Type B pancreatic cell (in vitro differentiated cells): ENCODE measurements at places on chromosomes 7 and 10. TPM values are rescaled to one million over a fixed set of nuclear protein-coding genes. Genes with fewer than 3 reads are reported as not detected.

GRCh38 chr7:22445140-22445743 is 54.7 kb downstream of the STEAP1B start:
- no peak for DNase-seq
- H3K27ac ChIP-seq: peak overlapping the region; percentile 33
- peaks cover 33% of the 10 kb centered on the region for H3K4me1 ChIP-seq
- no peaks in the 10 kb centered on the region for H3K36me3 ChIP-seq
- H3K27me3 ChIP-seq: no peaks in the 10 kb centered on the region
- no peak overlapping the region for H3K4me3 ChIP-seq

DNA sequence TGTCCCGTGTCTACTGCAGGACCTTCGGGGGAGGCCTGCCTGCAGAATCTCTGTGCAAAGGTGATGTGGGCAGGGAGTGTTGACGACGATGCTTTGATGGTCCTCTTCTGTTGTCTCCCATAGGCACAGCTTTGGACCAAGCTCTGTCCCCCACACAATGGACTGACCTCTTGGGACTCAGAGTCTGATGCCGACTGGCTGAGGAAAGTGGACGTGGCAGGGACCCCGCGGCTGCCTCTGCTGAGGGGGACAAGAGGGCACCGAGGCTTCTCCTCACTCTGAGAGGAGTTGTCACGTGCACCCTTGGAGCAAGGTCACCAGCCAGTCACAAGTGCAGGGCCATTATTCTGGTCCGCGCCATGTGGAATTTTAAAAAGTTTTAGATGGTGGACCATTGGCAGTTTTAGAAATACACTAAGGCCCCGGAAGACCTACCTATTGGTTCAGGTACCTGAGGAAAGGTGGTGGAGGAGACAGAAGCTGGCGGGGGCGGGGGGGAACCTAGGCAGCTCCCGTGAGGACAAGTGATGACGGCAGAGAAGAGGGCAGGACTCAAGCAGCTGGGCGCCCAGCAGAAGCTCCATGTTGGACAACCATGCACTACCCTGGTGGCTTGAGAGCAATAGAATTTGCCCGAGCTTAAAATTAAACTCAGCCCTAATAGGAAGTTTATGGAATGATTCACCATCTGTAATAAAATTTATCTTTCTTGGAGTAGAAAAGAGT is 331.4 kb downstream of the PTPRN2 start:
- no peak overlapping the region for H3K4me3 ChIP-seq
- H3K27me3 ChIP-seq: no peaks in the 10 kb centered on the region
- peaks cover 6% of the 10 kb centered on the region for H3K4me1 ChIP-seq
- peak; percentile 44 for DNase-seq

- H3K4me3 ChIP-seq: no peak overlapping the region
- no peaks in the 10 kb centered on the region for H3K27me3 ChIP-seq
- H3K4me1 ChIP-seq: peaks cover 10% of the 10 kb centered on the region
- H3K27ac ChIP-seq: peak overlapping the region; percentile 5
- no peak for DNase-seq
Observed at GRCh38 chr7:82049442-82049841, 279.6 kb upstream of the HGF start.

DNA sequence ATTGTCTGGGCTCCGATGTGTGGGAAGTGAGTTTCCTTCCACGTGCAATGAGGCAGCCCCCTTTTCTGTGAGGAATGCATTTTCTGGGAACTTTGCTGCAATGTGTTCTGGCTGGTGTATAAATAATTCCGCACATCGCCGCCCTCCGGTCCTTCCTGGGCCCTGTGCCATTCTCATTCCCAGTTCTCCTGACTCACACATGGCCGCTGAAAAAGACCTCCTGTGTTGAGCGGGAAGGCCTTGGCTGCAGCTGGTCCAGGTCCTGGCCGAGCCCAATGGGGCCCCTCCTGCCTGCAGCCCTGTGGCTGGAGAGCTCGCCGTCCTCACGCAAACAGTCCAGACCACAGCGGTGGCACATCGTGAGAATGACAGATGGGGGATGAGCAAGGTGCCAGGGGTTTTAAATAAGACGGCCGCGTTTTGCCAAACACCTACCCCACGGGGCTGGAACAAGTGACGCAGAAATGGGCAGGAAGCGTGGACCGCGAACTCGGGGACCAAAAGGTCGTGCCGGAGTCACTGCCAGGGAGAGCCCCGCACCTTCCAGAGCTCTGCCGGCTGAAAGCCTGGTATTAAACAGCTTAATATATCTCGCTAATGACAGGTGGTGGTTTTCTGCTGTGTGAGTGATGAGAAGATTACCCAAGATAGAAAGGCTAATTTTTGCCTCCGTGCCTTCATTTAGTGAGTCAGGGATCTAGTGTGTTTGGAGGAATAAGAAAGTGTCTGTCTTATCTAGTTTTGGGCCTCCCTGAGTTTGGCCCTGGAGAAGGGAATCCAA is 37.0 kb downstream of the FAM20C start:
- H3K36me3 ChIP-seq: peaks cover 4% of the 10 kb centered on the region
- H3K4me3 ChIP-seq: peak overlapping the region; percentile 18
- DNase-seq: no peak
- no peak overlapping the region for H3K27ac ChIP-seq

GRCh38 chr10:102113956-102114857 is 6.0 kb downstream of the LDB1 start:
- peak overlapping the region; percentile 94 for H3K4me3 ChIP-seq
- no peaks in the 10 kb centered on the region for H3K27me3 ChIP-seq
- peak overlapping the region; percentile 98 for H3K27ac ChIP-seq

GRCh38 chr7:29853072-29853471 is 46.8 kb downstream of the WIPF3 start:
- H3K27ac ChIP-seq: no peak overlapping the region
- H3K36me3 ChIP-seq: no peaks in the 10 kb centered on the region
- H3K4me1 ChIP-seq: peaks cover 20% of the 10 kb centered on the region
- no peak for DNase-seq
- H3K4me3 ChIP-seq: no peak overlapping the region
- no peaks in the 10 kb centered on the region for H3K27me3 ChIP-seq

DNA sequence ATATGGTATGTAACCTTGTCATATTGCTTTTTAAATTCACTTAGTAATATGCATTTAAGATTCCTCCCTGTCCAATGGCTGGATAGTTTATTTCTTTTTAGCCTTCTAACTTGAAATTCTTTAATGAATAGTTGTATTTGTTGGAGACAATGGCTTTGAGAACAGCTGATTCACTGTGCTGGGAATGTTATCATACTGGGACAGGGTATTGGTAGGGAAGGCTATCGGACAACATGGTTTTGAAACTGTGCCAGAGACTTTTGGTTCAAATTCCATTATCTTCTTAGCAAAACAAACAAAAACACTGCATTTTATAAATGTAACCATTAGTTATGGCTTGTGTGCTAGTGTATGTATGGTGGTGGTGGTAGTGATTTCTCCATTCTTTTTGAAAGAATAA is 517.1 kb upstream of the ANKRD30A start:
- H3K27ac ChIP-seq: no peak overlapping the region
- H3K4me3 ChIP-seq: no peak overlapping the region
- no peaks in the 10 kb centered on the region for H3K4me1 ChIP-seq
- DNase-seq: no peak

DNA sequence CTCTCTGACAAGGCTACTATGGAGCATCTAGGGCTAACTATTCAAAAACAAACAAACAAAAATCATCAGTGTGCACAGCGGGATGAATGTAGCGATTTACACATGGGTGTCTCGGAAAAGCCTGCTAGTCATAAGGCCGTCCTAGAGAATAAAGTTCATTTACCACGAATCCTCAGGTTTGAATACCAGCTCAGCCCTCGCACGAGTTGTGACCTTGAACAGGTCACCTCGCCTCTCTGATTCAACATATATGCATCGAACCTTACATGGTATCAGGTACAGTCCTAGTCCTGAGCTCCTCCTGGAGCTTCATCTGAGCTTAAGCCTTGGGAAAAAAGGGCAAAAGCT is 572 bp downstream of the ATP5MF start:
- no peak for DNase-seq
- H3K36me3 ChIP-seq: peaks cover 21% of the 10 kb centered on the region
- H3K4me1 ChIP-seq: peaks cover 20% of the 10 kb centered on the region

DNA sequence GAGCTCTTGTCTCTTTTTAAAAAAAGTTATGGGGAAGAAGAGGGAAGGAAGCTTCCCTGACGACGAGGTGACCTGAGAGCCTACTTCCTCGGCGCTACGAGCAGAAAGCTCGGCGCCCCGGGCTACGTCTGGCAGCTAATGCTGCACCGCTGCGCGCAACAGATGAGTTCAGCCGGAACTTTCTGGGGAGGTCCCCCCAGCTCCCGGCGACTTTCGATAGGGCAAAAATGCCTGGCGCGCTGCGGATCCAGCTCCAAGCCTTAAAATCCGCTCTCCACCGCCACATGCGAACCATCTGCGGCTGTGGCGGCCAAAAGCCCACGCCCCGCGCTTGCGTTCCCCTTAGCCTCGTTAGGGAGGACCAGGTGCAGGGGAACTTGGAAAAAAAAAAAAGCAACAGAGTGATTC is 621 bp downstream of the P4HA1 start:
- H3K27ac ChIP-seq: peak overlapping the region; percentile 89
- DNase-seq: peak; percentile 79
- H3K36me3 ChIP-seq: peaks cover 4% of the 10 kb centered on the region
- peaks cover 27% of the 10 kb centered on the region for H3K4me1 ChIP-seq
- no peaks in the 10 kb centered on the region for H3K27me3 ChIP-seq

DNA sequence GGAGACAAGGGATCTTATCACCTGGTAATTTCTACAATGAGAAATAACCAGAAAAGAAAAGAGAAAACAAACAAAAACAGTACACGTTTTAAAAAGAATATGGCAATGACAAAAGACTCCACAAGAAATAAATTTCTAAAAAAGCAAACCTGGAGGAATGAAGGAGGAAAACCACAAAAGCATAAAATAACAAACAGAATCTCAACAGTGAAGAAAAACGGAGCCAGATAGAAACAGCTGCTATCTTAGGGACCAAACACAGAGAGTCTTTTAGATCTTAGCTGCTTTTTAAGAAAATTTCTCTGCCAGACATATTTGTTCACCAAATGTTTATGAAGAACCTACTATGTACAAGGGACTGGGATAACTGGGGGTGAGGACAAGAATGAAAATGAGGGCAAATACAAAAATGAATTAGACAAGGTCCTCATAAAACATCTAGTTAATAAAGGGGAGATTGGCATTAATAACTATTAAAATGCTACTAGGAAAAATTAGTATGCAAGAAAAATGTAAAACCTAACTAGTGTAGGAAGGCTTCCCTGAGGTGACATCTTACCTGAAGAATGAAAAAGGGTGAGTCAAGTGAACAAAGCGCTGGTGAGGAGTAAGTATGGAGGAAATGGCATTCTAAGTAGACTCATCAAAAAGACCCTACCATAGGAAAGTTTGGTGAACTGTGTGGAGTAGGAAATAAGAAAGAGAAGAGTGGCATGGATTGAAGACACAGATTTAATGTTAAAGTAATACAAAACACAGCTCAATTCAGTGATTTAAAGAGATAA is 34.3 kb downstream of the WASL start:
- no peak for DNase-seq
- H3K27ac ChIP-seq: peak overlapping the region; percentile 24
- peaks cover 14% of the 10 kb centered on the region for H3K36me3 ChIP-seq

DNA sequence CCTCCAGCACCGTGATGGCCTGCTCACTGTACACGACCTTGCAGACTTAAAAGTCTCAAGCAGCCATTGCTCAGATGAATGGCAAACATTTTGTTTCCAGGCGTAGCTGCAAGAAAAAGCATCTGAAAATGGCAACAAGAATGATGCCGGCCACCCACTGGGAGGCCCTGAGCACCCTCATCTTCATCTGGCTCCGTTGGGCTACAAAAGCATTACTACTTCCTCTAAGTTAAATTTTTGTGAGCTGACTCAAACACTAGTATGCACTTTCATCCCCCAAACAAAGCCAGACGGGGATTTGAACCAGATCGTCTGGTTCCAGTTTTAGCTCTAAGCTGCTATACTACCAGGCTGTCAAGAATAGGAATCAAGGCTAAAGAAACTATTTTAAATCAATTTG is 116.6 kb upstream of the CDK1 start:
- H3K27ac ChIP-seq: peak overlapping the region; percentile 86
- H3K4me3 ChIP-seq: no peak overlapping the region
- no peaks in the 10 kb centered on the region for H3K36me3 ChIP-seq
- peaks cover 10% of the 10 kb centered on the region for H3K4me1 ChIP-seq
- DNase-seq: no peak

GRCh38 chr7:16627236-16627635 is 18.3 kb downstream of the ANKMY2 start:
- no peak overlapping the region for H3K4me3 ChIP-seq
- peaks cover 20% of the 10 kb centered on the region for H3K36me3 ChIP-seq
- no peak for DNase-seq
- H3K27me3 ChIP-seq: no peaks in the 10 kb centered on the region
- no peaks in the 10 kb centered on the region for H3K4me1 ChIP-seq

DNA sequence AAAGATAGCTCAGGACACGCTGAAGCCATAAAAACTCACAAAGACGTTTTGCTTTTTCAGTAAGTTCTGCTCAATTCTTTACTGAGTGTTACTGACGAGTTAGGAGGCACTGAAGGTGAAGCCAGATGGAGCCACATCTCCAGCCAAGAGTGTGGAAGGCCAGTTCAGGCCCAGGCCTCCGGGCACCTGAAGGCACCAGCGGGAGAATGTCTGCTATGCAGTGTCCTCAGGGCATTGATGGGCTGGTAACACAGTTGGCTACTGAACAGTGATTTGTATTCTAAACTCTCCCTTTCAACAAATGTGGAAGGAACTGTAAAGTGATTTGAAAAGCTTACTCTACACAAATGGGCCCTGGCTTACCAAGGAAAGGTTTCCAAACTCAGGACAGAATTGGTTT is 64.8 kb upstream of the SVIL start:
- H3K27me3 ChIP-seq: no peaks in the 10 kb centered on the region
- peaks cover 27% of the 10 kb centered on the region for H3K36me3 ChIP-seq
- H3K27ac ChIP-seq: peak overlapping the region; percentile 44
- peaks cover 34% of the 10 kb centered on the region for H3K4me1 ChIP-seq
- DNase-seq: no peak
- no peak overlapping the region for H3K4me3 ChIP-seq

- H3K36me3 ChIP-seq: peaks cover 25% of the 10 kb centered on the region
- DNase-seq: no peak
- H3K27me3 ChIP-seq: no peaks in the 10 kb centered on the region
- peaks cover 64% of the 10 kb centered on the region for H3K4me1 ChIP-seq
- H3K4me3 ChIP-seq: no peak overlapping the region
- no peak overlapping the region for H3K27ac ChIP-seq
Observed at GRCh38 chr10:24346877-24347519, 138.1 kb downstream of the KIAA1217 start.

APBB1IP gene
- total RNA-seq: 0.12 and 0.48 TPM in 2 replicates

SAP25 gene
- total RNA-seq: 3.1 and 5.6 TPM in 2 replicates

SLC13A1 gene
- total RNA-seq: 0.07 and 0.14 TPM in 2 replicates

GCK gene
- 5.6 and 6.7 TPM in 2 replicates for total RNA-seq

SFR1 gene
- 9.1 and 11.6 TPM in 2 replicates for total RNA-seq

GPER1 gene
- total RNA-seq: 2.5 and 5.0 TPM in 2 replicates

HPS6 gene
- total RNA-seq: 19.1 and 23.1 TPM in 2 replicates

CYP2C9 gene
- total RNA-seq: 1.5 and 2.8 TPM in 2 replicates

MNX1 gene
- total RNA-seq: 14.9 and 27.0 TPM in 2 replicates

ZNF425 gene
- total RNA-seq: 4.5 and 7.0 TPM in 2 replicates

MINPP1 gene
- 18.1 and 23.4 TPM in 2 replicates for total RNA-seq

TUBAL3 gene
- total RNA-seq: 0.19 and 0.40 TPM in 2 replicates

MAT1A gene
- 0.12 and 0.63 TPM in 2 replicates for total RNA-seq

SLC29A3 gene
- 8.8 and 11.1 TPM in 2 replicates for total RNA-seq
